ENCODE measurements at places on chromosomes 4 and X.

DNA sequence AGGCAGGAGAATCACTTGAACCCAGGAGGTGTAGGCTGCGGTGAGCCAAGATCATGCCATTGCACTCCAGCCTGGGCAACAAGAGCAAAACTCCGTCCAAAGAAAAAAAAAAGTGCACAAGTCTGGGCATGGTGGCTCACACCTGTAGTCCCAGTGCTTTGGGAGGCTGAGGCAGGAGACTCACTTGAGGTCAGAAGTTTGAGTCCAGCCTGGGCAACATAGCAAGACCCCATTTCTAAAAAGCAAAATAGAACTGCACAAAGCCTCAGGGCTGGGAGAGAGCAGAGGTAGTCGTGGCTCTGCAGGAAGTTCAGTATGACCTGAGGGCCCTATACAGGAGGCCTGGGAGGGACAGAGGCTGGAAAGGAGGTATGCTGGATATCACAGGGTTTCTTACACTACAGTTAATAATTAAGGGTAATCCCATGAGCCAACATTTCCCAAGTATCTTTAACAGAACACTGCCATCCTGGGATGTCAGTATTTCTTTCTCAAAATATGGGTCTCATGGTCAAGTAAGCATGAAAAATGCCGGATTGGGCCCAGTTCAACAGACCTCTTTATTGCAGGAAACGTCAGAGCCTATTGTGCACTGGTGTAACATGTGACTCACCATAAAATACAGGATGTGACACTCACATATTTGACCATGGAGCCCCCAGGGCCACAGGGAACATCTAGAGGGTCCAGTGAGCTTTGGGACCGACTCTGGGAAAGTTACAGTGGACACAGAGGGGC, 37.8 kb downstream of the ACSL1 start:
- DNase-seq, result no peak

DNA sequence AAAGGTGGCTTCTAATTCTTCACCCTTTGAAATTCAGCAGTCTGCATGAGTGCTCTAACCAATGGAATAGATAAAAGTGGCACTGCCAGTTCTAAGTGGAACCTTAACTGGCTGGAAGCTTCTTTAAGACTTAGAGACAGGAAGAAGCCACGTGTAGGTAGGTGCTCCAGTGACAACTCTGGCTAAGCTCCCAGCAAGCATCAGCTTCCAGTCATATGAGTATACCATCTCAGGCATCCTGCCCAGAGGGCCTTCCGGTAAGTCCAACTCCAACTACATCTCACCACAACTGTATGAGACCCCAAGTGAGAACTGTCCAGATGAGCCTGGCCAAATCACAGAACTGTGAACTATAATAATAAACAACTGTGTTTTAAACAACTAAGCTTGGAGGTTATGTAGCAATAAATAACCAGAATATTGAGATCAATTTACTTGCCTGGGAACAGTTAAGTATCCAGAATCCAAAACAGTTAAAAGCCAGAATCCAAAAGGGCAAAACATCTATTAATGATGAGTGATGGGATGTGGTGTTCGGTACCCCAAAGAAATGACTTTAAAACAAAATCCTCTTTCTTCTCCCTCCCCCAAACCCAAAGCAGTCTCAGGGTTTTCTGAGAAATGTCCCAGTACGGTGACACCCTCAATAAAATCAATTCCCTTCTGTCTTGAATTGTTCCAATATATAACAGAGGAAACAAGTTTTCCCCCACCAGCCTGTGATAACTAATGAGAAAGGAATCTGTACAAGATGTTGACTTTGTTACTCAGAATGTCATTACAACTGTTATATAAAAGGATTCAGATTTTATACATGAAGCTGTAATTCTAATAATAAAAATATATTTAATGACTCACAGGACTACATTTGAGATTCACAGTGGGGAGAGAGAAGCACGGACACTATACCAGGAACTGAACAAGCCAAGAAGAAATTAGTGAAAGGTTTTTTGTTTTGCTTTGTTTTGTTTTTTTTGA, 4.2 kb downstream of the TSPAN5 start:
- no peak for DNase-seq

DNA sequence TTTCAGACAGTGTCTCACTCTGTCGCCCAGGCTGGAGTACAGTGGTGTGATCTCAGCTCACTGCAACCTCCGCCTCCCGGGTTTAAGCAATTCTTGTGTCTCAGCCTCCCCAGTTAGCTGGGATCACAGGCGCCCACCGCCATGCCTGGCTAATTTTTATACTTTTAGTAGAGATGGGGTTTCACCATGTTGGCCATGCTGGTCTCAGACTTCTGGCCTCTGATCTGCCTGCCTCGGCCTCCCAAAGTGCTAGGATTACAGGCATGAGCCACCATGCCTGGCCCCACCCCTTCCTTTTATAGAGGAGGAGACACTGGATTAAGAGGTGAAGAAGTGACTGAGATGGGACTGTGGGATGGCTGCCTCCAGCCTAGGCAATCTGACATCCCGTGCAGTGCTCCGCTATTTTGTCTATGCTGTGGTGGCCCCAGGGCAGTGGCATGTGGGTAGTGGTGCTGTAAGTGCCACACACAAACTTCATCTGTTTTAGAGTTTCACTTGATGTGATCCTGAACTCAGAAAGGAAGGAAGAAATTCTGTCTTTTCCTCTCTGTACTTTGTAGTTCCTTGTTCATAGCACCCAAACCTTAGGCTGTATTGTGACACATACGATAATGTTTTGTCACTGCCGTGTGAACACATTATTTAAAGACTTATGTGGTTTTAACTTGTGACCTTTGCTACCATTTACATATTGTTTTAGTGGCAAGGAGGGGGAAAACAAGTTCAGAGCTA, 48.9 kb downstream of the FNIP2 start:
- no peak for DNase-seq

GRCh38 chrX:68365341-68365740, 68.0 kb downstream of the OPHN1 start:
- no peak for DNase-seq

DNA sequence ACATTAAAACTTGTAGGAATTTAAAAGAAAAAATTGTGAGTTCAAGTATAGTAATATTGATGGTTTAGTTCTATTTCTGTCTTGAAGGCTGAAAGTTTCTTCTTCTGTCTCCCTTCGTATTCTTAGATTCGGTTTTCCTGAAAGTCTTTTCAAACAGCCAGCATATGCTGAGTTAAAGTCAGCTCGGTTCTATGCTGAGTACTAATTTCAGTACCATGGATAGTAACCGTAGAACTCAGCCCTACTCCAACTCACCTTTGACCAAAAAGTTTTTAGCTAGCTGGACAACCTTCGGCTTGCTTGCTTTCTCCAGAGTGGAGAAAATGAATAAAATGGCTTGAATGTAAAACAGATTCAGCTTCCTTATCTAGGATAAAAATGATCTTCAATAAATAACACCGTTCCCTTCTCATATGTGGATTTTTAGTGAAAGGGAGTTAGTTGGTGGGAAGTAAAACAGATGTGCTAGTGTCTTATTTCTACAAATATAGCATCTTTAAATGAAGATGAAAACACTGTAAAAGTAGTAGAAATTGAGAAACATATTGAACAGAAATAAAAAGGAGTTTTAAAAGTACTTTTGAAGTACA, 5.2 kb downstream of the POU4F2 start:
- no peak for DNase-seq

- DNase-seq, result no peak
These were observed 443.6 kb downstream of the UBE2NL start for GRCh38 chrX:144327495-144327894.

DNA sequence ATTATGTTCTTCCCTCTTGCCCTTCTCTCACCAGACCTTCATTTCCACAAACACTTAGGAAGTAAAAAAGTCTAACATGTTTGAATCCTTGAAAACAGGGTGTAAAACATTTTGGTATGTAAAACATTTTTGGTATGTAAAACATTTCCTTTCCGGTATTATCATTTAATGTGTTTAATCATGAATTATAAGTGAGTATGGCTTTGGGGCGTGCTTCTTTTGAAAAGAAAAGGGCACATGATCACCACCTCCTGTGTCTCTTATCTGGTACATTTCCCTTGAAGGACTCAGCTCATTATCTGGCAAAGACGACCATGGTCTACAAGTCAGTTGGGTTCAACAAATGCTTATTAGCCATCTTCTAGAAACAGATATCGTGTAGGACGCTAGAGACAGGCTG, 283.6 kb downstream of the FRMPD4 start:
- DNase-seq, result no peak

DNA sequence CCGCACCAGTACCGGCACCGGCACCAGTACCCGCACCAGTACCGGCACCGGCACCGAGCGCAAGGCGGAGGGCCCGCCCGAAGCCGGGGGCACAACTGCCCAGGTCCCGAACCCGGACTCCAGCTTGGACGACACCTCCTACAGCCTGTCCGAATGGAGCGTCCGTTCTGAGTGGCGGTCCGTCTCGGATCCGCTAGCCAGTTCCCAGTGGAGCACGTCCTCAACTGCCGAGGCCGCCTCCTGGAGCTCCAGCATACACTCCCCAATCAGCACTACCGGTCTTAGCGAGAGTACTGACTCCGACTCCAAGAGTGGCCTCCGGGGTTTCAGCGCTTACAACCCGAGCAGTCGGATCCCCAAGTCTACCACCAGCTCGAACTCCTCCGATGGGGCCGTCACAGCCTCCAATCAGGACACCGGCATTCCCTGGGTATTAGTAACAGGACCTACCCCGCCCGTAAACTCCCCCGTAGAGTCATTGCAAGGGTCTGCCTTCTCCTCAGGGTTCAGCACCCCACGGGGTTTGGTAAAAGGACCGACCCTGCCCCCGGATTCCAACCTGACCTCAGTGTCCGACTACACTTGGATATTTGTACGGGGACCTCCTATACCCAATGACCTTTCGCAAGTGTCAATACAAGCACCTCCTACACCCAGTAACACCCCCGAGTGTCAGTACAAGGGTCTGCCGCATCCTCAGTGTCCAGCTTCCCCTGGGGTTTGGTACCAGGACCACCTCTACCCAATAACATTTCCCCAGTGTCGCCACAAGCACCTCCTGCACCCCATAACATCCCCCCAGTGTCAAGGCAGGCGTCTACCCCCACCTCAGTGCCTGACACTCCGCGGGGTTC, 721 bp upstream of the MAOA start:
- no peak for DNase-seq

DNA sequence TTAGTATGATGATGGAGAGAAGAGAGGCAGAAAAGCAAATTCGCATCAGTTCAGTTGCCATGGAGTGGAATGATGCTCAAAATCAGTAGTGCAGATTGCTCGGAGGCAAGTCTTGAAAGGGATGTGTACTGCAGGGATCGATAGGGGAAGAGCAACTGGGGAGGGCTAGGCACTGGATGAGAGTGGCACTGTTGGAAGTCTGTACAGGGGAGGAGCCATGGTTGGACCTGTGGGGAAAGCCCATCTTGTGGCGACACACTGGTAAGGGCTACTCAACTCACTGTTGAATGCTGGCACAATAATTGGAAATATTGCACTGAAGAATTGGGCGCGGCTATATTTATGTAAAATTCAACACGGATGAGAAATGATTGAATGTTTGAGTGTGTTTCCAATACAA, 1.2 kb downstream of the RAB9B start:
- no peak for DNase-seq

DNA sequence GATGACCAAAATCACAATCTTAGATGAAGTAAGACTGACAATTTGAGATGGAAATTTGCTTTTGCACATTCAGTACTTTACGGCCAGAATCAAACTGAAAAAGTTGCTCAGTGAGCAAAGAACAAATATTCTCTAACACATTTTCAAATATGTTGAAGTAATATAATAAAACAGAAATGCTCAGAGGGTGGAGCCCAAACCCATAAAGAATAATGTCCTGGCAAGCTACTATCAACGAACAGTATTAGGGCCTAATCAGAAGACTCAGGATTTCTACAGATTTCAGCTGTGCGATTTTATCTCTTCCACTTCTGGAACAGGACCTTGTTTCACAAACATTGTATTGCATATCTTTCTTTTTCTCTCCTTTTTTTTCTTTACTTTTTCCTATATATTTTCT, 505.0 kb downstream of the TECRL start:
- no peak for DNase-seq

GRCh38 chr4:10111067-10111801, 5.4 kb downstream of the WDR1 start:
- no peak for DNase-seq

GRCh38 chrX:82412858-82413257, 1095.2 kb upstream of the POU3F4 start:
- no peak for DNase-seq

GRCh38 chr4:120520761-120521160, 401.8 kb downstream of the PRDM5 start:
- no peak for DNase-seq

DNA sequence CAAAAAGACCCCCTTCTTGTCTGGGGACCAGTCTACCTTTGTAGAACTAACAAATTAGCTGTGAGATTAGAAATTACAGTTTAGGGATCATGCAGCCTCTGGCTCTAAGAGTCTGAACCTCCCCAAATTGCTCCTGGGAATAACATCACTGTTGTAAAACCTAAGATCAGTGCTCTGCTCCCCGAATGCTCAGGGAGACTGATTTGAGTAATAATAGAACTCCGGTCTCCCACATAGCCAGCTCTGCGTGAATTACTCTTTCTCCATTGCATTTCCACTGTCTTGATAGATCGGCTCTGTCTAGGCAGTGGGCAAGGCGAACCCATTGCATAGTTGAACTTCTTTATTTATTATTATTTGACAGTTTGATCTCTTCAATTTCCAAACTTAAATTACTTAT, 160.8 kb upstream of the VCX3A start:
- DNase-seq, result no peak

GRCh38 chrX:9368262-9368661, 96.6 kb upstream of the TBL1X start:
- DNase-seq, result no peak

DNA sequence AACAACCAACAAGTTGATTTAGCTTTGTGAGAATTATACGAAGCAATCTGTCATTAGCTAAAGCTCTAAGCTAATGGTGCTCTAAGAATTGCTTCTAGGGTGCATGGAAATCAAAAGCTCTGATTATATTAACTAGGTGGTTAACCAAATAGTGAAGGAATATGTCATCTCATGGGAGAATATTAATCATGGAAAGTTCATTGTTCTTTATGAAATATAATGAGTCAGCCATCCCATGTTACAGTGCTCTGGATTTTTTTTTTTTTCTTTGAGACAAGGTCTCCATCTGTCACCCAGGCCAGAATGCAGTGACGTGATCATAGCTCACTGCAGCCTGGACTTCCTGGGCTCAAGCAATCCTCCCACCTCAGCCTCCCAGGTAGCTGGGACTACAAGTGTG, 10.5 kb downstream of the DCAF8L2 start:
- DNase-seq, result no peak

DNA sequence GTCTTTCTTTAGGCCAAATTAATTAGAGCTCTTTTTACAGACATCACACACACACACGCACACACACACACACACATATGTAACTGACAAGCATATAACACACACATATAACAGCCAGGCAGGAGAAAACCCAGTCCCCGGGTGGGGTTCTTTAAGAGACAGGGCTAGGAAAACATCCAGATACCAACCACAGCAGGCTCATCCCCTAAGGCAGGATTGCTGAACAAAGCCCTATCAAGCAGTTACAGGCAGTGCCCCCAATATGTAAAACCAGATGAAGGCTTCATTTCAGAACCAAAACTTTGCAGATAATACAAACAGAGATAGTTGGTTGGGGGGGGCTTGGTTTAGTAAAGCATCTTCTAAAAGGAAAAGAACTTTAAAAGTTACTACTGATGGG, 18.0 kb upstream of the FAM47E start:
- DNase-seq, result no peak
